Activated CD8-positive, alpha-beta memory T cell treated with anti-CD3 and anti-CD28 coated beads for 4 hours (primary cell): ENCODE measurements at places on chromosomes 7 and 10.

DNA sequence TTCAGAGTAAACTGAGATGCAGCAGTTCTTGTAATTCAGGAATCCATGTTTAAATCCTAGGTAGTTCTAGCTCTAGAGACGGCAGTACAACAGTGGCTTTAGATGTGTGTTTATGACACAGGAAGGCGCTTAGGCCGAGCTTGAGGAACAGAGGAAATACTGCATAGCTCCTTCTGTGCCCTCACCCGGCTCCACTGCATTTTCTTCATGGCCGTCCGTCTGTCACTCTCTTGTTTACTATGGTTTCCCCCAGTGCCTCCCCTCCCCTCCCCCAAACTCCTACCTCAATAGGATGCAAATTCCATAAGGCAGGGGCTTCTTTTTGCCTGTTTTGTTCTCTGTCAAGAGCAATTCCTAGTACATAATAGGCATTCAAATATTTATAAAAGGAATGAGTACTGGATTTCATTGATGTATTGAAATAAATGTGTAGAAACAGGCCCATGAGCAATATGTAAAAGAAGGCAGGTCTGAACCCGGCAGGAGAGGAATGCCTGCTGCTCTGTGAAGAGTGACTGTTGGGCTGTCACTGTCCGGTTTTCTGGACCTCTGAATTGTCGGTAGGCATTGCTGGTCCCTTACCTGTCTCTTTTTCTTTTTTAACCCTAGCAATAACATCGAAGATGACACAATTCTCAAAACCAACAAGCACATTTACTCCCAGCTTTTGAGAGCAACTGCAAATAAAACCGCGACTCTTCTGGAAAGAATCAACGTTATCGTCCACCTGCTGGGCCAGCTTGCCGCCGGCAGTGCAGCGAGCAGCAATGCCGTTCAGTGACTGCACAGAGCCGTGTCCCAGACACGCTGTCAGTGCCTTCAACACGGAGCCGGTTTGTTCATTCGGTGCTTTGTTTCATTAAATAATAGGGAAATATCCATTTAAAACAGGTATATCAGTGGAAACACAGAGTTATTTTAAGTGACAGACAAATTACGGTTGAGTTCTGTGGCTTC lies 12.7 kb downstream of the MMP21 start:
- no peak for DNase-seq

DNA sequence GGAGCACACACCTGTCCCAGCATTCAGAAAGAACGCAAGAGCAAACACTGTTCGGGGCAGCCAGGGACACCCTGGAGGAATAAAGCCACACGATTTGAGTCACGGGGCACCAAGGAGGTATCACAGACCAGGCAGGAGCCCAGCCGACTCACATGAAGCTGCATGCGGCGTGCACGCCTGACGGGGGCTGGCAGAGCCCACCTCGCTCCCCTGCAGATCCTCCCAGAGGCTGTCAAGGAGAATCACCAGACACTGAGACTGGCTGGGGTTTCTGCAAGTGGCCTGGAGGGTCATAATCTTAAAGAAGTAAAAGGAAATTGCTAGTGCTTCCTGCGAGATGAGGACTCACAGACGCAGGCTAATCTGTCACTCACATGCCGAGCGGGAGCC lies 61.6 kb downstream of the TCERG1L start:
- DNase-seq = no peak

GRCh38 chr7:116524609-116525297 lies at the start of gene CAV1:
Gene CAV1 (plus strand): TSS chr7:116525036. CDS start chr7:116525063, 27 bp downstream.
- DNase-seq = no peak

DNA sequence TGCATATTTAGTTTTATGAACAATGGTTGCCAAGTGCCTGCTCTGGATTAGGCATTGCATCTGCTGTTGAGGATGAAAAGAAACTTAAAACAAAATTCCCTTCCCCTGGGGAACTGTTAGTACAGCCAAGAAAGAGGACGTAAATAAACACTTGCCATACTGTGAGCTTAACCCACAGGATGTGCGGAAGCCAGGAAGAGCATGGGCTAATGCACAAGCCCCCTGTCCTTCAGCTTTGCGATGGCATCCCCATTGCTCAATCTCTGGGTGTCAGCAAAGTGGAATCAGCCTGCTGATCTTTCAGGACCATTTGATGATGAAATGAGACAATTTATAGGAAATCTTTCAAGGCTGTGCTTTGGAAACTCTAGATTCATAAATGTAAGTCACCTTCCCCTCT lies 399.9 kb upstream of the IGFBP3 start:
- DNase-seq = no peak

- DNase-seq = no peak
Observed at GRCh38 chr10:23150610-23151009, 41.5 kb upstream of the PTF1A start.

DNA sequence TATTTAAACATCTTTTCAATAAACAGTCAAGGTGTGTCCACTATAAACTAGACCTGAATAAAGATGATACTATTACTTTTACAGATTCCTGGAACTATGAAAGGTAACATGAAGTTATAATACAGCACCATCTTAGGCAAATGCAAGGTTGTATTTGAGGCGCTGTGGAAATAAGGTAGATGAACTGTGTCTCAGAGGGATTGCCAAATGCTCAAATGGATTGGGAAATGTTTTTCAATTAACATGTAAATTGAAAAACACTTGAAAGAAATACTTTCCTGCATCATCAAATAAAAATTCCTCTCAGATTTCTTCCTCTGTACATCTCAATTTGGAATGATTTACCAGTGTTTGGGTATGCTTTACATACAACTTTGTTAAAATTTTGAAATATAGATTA lies 139.4 kb downstream of the DKK1 start:
- DNase-seq = no peak

DNA sequence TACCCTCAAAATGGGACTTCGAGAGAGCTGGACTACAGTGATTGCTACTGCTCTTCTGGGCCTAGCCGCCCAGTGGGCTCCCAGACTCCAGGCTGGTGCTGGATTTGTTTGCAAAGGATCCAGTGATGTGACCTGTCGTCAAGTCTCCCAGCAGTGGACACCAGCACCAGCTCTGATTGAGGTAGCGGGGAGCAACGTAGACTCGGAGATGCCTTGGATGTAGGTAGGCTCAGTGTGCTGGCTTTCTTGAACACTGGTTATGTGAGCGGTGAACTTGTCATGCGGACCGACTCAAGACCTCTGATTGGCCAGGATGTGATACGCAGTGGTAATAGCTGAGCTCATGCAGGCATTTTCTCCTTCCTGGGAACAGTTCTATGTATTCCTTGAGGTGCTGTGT lies 19.4 kb downstream of the AKR1C2 start:
- no peak for DNase-seq

GRCh38 chr10:5589661-5590511 lies 65.1 kb downstream of the CALML3 start:
- DNase-seq = no peak

GRCh38 chr7:41696323-41696916 lies 6.5 kb downstream of the INHBA start:
- no peak for DNase-seq

DNA sequence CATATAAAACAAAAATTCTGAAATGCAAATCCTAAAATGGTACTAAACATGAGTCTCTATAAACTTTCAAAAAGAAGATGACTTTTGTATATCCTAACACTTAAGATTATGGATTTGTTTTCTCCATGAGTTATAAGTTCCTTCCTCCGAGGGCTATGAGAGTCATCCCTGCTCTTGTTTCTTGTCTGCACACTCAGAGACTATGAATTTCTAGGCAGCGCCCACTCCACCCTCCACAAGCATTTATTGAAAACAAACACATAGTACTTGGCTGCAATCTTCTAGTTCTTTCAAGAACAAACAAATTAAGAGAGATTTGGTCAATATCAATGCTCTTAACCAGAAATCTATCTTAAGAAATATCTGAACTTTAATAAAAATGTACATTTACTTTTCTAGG lies 211.7 kb downstream of the DKK1 start:
- DNase-seq = no peak

DNA sequence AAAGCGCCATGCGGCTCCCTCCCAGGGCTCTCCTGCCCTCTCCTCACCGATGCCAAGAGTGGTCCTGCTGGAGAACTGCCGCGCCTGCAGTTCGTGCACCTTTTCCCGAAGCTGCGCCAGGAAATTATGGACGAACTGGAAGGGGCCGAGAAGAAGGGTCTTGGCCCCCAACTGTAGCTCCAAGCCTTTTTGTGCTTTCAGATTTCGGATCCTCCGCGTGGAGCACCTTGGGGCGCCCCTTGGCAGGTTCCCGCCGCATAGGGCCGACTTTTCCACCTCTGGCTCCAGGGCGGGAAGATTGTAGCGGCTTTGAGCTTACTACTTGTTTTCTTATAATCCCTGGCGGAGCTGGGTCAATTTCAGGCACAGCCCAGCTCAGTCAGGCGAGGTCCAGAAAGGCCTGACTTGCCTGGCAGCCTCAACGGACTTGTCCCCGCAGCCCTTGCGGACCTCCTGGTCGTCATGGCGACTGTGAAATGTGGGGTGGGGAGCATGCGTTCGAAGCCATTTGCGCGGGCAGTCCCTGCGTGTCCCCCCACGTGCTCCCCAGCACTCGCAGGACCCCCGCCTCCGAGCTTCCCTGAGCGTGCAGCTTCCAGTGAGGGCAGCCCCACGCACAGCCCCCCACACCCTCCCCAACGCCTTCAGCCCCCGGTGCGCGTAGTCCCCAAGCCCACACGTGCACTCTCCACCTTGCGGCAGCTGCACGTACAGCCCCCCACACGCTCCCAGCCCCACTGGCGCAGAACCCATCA lies 129.9 kb downstream of the KBTBD2 start:
- DNase-seq = no peak

DNA sequence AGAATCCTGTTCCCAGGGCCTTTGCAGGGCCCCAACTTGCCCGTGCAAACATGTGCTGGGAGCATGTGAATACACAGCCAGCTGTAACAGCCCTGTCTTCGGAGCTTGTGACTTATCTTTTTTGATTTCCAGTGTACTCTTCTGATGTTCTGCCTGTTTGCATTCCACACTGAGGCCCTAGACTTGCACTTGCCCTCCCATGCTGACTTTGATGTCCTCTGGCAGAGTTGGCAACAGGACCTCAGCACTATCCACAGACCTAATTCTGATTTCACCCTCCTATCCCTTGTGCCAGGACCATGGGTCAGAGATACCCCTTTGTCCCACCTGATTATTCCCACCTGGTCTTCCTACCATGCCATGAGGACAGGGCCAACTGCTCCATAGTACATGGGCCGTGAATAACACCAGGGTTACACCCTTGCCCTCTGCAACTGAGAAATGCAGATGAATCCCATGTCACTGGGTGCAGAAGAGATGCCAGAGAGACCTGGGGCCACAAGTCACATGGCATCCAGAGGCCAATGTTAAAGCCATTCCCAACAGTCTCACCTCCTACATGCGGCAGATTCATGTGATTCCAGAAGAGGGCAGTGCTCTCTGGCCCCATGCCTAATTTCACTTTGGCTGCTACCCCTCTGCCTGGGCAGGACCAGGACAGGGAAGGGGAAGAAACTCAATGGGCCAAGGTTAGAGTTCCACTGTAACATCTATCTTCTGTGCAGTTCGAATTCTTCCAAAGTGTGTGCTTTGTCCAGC lies 43.0 kb downstream of the SCRN1 start:
- no peak for DNase-seq

DNA sequence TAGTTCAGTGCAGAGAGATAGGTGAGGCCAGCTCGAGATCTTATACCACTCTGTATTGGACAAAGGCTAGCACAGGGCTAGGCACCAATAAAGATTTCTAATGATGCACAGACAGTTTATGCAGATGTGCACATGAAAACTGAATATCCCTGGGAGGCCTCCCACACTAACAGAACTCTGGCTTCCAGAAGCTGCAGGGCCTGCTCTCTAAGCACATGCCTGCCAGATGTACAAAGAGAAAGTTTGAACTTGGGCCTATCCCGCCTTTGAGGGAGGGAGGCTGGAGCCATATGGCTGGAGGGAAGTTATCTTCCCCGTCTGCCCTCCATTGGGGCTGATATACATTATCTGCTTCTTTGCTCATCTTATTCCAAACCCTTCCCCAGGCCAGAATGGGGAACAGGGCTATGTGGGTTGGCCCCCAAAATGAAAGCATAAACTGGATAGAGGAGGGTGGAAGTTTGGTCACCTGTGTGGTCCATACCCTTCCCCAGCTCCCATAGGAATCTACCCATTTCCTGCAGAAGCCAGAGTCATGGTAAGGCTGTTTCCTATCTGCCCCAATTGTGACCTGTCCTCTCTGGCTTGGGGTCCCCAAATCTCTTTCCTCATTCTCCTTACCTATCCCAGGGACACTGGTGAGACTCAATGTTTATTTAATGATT lies 3.8 kb downstream of the KAZALD1 start:
- no peak for DNase-seq

- DNase-seq = no peak
Observed at GRCh38 chr7:88647825-88648224, 111.7 kb upstream of the ZNF804B start.

DNA sequence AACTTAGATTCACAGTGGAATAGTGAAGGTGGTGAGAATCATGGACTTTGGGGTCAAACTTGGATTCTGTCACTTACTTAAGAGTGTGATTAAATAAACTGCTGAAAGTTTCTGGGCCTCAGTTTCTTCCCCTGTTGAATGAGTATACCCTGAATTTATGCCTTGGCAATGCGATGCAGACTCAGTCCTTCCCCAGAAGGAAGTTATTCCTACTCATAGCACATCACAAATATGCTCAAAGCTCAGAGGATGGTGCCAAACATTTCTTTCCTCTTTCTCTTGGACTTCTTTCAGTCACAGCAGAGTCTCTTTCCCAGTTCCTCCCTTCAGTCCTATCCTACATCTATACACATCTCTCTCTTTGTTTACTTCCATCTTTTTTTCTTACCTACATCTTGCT lies 45.1 kb downstream of the ASB4 start:
- no peak for DNase-seq

DNA sequence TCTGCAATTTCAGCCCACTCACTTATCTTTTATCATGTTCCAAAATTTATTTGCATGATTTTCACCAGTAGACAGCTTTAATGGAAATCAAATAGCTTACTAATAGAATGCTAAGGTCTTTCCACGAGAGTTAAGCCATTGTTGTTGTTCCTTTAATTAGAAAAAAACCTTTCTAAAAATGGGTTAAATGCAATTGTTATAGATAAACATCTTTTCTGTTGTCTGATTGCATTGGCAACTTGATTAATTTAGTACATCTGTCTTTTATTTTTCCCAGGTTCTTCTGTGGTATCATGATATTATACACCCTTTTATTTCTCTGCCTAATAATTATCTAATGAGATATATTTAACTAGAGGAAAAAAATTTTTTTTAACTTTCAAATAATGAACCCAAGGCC lies 487.6 kb upstream of the MBL2 start:
- DNase-seq = no peak

DNA sequence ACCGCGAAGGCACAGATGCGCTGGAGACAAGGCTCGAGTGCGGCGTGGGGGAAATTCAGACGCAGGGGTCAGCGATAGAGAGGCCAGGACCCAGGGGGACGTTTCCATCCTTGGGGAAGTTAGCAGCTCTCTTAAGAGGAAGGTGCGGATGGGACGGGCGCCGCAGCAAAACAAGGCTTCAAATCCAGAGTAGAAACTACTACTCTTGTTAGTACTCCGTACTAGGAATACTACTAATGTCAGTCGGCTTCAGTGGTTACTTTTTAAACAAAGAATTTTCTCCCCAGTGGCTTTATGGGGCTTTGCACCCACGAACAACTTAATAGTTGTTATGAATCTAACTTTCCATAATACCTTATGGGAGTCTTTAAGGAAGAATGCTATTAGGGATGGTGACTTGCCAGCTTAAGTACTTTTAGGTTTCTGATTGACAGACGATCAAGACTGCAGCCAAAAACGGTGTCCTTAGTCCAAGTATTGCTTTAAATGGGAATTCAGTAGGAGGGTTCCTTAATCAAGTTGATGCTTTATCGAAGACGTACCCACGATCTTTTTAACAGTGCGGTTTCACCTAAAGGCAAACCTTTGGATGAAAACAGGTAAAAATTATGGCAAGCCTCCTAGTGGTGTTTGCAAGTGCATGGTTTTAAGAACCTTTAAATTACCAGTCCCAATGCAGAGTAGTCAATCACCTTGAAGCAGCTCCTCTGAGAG lies 812 bp upstream of the IDE start:
- DNase-seq = no peak
